Fibroblast of lung (primary cell): ENCODE measurements at places on chromosomes 16 and 17. TPM values are rescaled to one million over a fixed set of nuclear protein-coding genes. Genes with fewer than 3 reads are reported as not detected.
A peak's percentile ranks its signal among the peaks of the same experiment; 100 is the strongest.

- H3K4me3 ChIP-seq, result no peak overlapping the region
- H3K27me3 ChIP-seq, result no peaks in the 10 kb centered on the region
- no peak overlapping the region for H3K27ac ChIP-seq
- DNase-seq, result no peak
These were observed 11.4 kb upstream of the CLDN9 start for GRCh38 chr16:3001316-3001715.

DNA sequence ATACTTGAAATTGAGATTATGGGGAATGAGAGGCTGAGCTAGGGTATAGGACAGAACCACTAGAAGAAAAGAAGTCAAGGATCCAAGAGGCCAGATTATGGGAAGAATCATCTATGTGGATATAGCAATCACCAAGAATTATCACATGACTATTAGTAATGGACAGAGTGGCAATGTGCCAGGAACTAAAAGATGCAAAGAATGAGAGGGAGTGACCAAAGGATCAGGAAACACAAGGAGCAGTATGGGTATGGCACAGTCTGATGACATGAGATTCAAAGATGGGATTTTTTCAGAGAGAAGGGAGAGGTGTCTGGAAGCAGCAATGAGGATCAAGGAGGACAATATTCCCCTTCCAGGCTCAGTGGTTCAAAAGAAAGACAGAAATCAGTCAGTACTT lies 212.2 kb downstream of the AATF start:
- H3K4me1 ChIP-seq, result peaks cover 2% of the 10 kb centered on the region
- no peaks in the 10 kb centered on the region for H3K27me3 ChIP-seq
- peak; percentile 22 for DNase-seq

GRCh38 chr17:37743875-37744632 lies 805 bp downstream of the HNF1B start:
- DNase-seq, result no peak
- no peaks in the 10 kb centered on the region for H3K4me1 ChIP-seq
- H3K27me3 ChIP-seq, result peaks cover 78% of the 10 kb centered on the region
- no peak overlapping the region for H3K27ac ChIP-seq

Gene CES3
- 0.01 and 0.07 TPM in 2 replicates for polyA plus RNA-seq

Gene SLC47A1
- 0.03 and 0.12 TPM in 2 replicates for polyA plus RNA-seq

- H3K4me1 ChIP-seq, result peaks cover 3% of the 10 kb centered on the region
- DNase-seq, result no peak
- H3K27ac ChIP-seq, result no peak overlapping the region
- no peaks in the 10 kb centered on the region for H3K27me3 ChIP-seq
These were observed 177.3 kb downstream of the CYB561 start for GRCh38 chr17:63268827-63269226.

DNA sequence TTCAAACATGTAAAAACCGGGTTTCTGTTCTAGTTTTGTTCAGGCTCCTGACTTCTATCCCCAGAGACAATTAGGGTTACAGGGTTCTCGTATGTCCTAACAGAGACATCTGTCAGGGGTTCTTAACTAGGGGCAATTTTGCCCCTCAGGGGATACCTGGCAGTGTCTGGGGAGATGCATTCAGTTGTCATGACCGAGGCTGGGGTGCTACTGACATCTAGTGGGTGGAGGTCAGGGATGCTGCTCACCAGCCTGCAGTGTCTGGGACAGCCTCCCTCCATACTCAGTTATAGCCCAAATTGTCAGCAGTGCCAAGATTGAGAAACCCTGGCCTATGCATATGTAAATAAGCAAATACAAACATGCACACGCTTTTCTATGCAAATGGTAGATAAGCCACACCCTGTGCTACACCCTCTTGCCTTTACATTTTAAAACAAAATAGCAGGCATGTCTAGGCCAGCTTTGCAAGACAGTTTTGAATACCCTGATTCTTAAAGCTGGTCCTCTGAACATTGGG lies 37.4 kb downstream of the CLEC16A start:
- H3K36me3 ChIP-seq, result peaks cover 7% of the 10 kb centered on the region
- DNase-seq, result peak; percentile 42
- no peak overlapping the region for H3K27ac ChIP-seq

DNA sequence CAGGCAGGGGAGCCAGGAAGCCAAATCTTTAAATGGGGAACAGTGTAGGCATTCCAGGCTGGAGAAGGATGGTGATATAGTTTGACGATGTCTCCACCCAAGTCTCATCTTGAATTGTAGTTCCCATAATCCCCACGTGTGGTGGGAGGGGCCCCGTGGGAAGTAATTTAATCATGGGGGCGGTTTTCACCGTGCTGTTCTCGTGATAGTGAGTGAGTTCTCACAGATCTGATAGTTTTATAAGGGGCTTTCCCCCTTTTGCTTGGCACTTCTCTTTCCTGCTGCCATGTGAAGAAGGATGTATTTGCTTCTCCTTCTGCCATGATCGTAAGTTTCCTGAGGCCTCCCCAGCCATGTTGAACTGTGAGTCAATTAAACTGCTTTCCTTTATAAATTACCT lies 28.8 kb downstream of the GINS3 start:
- DNase-seq, result no peak
- H3K4me3 ChIP-seq, result no peak overlapping the region
- H3K4me1 ChIP-seq, result no peaks in the 10 kb centered on the region
- H3K27ac ChIP-seq, result no peak overlapping the region
- H3K36me3 ChIP-seq, result no peaks in the 10 kb centered on the region

DNA sequence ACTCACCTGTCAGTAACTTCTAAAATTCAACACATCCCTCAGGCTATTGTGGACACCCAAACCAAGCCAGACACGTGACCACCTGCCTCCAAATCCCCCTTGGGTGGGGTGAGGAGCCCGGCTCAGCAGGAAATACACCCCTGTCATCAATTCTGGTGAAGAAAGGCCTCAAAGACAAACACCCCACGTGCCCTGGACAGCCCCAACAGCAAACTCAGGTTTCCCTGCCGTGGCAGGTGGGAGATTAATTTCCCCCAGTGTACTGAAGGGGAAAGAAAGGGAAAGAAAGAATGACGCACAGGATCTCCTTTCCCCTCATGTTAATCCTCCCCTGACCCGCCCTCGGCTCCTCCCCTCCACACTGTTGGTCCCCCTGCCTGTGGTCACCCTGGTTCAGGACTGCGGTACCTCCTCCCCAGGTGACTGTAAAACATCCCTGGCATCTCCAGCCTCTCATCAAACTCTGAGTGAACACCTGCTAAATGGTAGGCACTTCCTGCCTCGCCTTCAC lies 98.3 kb downstream of the ZNF423 start:
- no peak overlapping the region for H3K4me3 ChIP-seq
- no peak for DNase-seq

Gene ACE
- polyA plus RNA-seq, result 0.92 and 3.4 TPM in 2 replicates

- DNase-seq, result peak; percentile 89
- H3K27ac ChIP-seq, result peak within 1 kb of the TSS; percentile 100
- peaks cover 6% of the 10 kb centered on the region for H3K36me3 ChIP-seq
These were observed at the start of gene ACD for GRCh38 chr16:67659675-67660563. ACD (minus strand) TSS chr16:67660260; CDS start chr16:67660220, 40 bp downstream.

GRCh38 chr16:364595-365491 lies 5.5 kb downstream of the MRPL28 start:
- DNase-seq, result no peak
- H3K4me3 ChIP-seq, result no peak overlapping the region
- peaks cover 24% of the 10 kb centered on the region for H3K36me3 ChIP-seq
- peaks cover 2% of the 10 kb centered on the region for H3K4me1 ChIP-seq

- peak overlapping the region; percentile 63 for H3K27ac ChIP-seq
- H3K4me3 ChIP-seq, result peak overlapping the region; percentile 76
- peak; percentile 29 for DNase-seq
- peaks cover 1% of the 10 kb centered on the region for H3K36me3 ChIP-seq
- H3K27me3 ChIP-seq, result no peaks in the 10 kb centered on the region
These were observed 863 bp downstream of the ADPRM start for GRCh38 chr17:10698096-10698818.

- H3K36me3 ChIP-seq, result peaks cover 4% of the 10 kb centered on the region
- peak; percentile 16 for DNase-seq
- no peak overlapping the region for H3K27ac ChIP-seq
- H3K27me3 ChIP-seq, result no peaks in the 10 kb centered on the region
These were observed 25.3 kb downstream of the NXPH3 start for GRCh38 chr17:49600949-49601348.

Gene SLC5A10
- not detected in 2 replicates for polyA plus RNA-seq

- H3K36me3 ChIP-seq, result no peaks in the 10 kb centered on the region
- H3K27ac ChIP-seq, result no peak overlapping the region
- H3K27me3 ChIP-seq, result no peaks in the 10 kb centered on the region
- no peaks in the 10 kb centered on the region for H3K4me1 ChIP-seq
These were observed 15.7 kb downstream of the TMIGD1 start for GRCh38 chr17:30318155-30318554.

Gene HOXB13
- not detected in 2 replicates for polyA plus RNA-seq
